ENCODE measurements at places on chromosomes 3 and 15.
A peak's percentile ranks its signal among the peaks of the same experiment; 100 is the strongest.

- DNase-seq, result peak; percentile 36
Observed at GRCh38 chr15:85534031-85534430, 153.6 kb downstream of the AKAP13 start.

GRCh38 chr15:23447107-23447500, at the start of gene GOLGA6L2:
TSS of gene GOLGA6L2 (minus strand) at chr15:23447243. CDS start at chr15:23447181, 62 bp downstream.
- DNase-seq, result no peak

DNA sequence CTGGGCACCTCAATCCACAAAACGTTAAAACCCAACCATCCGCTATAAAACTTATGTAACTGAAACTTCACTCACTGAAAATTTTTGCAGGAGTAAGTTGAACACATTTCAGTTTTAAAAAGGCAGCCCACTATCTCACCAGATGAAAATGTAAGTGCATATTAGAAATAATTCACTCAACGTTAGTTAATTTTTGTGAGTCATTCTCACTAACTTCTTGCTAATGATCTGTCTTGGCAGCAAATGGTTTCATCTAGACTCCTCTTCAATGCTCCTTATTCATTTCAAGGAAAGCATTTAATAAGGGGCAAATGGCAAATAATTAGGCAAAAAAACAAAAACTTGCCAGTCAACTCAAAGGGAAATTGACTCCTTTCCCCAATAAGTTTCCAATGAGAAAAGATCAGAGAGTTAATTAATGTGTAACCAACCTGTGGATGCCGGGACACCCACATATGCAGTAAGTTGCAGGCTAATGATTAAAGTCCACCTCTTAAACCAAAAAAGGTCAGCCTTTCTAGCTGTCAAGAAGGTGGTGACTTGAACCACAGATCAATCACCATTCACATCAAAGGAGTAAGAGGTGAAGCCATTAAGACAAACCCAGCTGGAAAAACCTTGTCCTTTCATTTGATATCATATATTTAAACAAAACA, 22.9 kb upstream of the PRICKLE2 start:
- no peak for DNase-seq

- DNase-seq, result peak; percentile 95
Observed at GRCh38 chr3:126475413-126476114, at the start of gene ZXDC. TSS of gene ZXDC (minus strand) at chr3:126475891. CDS start at chr3:126475865, 26 bp downstream.

DNA sequence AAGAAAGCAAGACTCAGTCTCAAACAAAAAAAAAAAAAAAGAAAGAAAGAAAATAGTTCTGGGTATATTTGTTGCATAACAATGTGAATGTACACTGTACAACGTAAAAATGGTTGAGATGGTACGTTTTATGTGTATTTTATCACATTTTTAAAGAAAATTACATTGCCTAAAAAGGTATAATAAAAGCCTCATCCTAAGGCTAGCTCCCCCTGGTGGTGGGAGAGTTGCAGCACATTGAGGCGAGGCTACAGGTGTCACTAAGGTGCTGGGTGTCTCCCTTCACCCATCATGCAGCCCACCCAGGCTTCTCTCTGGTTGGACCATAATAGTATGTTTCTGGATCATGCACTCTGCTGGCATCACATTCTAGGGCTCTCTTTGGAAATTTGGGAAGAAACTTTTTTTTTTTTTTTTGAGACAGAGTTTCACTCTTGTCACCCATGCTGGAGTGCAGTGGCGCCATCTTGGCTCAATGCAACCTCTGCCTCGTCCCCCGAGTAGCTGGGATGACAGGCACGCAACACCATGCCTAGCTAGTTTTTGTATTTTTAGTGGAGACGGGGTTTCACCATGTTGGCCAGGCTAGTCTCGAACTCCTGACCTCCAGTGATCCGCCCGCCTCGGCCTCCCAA, 12.4 kb upstream of the RAB11A start:
- DNase-seq, result peak; percentile 84

GRCh38 chr15:63491979-63492378, 12.4 kb upstream of the USP3 start:
- no peak for DNase-seq

- DNase-seq, result no peak
Observed at GRCh38 chr3:72319194-72320094, 528.8 kb downstream of the SHQ1 start.

GRCh38 chr3:24352893-24353553, 141.6 kb downstream of the THRB start:
- DNase-seq, result no peak

DNA sequence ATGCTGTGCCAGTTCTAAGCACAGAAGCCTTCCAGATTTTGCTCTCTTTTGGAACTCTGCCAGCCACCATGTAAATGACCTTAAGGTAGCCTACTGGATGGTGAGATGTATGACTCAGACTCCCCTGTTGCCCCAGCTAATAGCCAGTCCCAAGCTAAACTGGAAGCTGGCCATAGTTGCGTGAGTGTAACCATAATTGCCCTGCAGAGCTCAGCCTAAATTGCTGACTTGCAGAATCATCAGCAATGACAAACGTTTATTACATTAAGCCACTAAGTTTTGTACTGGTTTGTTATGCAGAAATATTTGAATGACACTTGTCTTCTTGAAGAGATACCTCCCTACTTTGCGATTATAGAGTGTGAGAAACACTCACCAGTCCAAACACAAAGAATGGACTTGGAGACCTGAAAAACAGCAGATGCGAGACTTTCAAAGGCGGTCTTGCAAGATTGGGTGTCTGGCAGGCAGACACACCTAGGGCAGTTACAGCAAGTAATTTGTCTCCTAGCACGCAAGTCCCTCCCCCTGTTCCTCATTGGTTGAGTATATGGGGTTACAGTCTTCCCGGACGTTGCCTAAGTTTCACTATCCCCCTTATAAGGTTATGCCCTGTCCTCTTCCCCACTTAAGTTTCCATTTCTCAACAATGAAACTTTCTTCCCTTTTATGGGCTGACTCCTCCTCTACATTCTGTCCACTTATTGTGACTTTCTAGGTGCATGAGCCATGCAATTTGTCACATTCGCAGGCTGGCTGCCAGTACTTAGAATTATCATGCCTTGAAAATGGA, 83.6 kb upstream of the XCR1 start:
- peak; percentile 32 for DNase-seq

GRCh38 chr3:159821736-159822135, 166.9 kb upstream of the IL12A start:
- no peak for DNase-seq
